ENCODE measurements at places on chromosomes 12 and 14. TPM values are rescaled to one million over a fixed set of nuclear protein-coding genes. Genes with fewer than 3 reads are reported as not detected.

DNA sequence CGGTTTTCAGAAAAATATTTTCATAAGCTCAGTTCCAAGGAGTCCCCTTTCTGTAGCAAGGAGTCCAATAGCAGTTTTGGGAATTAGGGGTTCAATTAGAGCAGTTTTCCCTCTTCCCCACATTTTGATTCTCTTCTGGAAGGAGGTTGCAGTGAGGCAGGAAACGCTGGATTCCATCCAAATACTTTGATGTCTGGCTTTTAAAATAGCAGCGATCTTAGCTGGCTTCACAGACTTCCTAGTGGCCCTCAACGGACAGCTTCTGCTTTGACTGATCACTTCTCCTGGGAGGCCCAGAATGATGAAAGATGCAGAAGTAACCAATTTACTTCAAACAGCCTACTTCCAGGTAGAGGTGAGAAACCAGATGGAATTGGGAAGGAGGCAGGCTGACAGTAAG lies 63.1 kb downstream of the C12orf75 start:
- DNase-seq: no peak

GRCh38 chr12:116196226-116196625 lies 81.3 kb downstream of the MED13L start:
- no peak for DNase-seq

GRCh38 chr12:52602552-52602951 lies 1.3 kb upstream of the KRT72 start:
- DNase-seq: no peak

DNA sequence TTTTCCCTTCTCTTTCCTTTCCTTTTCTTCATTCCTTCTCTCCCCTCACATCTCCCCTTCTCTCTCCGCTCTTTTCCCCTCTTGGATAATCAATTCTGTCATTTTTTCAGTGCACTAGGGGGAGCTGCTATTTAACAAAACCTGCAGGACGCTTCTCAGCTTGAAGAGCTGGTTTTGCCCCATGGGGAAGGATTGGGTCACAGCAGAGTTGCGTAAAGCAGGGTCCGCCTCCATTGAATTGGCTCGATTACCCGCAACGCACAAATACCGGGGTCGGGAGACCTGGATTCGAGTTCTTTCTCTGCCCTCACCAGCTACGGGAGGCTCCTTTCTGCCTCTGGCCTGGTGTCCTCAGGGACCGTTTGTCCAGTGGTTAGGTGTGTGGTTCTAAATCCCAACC lies 42.1 kb upstream of the CHGA start:
- no peak for DNase-seq

- peak; percentile 11 for DNase-seq
Measured at GRCh38 chr12:25557830-25558436, 4.8 kb upstream of the LMNTD1 start.

Gene LRP1-AS
- total RNA-seq: not detected
